Inflammatory macrophage treated with lipopolysaccharide for 4 hours (primary cell): ENCODE measurements at places on chromosomes 4 and X.
A peak's percentile ranks its signal among the peaks of the same experiment; 100 is the strongest.

DNA sequence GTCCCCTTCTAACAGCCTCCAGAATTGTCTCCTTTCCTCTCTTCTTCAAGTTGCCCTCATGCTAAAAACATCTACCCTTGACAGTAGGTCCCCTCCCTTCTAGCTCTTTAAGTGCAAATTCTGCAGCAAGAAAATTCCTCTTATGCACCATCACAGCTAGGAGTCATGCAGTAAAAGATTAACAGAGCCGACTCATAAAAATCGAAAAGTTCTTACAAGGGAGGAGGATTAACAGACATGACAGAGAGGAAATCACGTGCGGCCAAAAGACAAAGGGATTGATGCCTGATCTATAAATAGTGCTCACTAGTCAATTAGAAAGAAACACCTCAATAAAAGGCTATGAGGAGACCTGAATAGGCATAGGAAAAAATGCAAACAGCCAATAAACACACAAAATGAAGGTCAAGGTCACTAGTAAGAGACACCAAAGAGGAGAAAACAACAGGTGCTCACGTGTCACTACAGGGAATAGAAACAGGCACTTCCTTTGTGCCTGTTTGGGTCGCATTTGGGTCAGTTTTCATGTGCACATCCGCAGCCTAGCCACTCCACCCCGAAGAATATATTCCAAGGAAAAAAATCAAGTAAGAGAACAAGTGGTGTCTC lies 3.4 kb downstream of the RNF212 start:
- DNase-seq: no peak

DNA sequence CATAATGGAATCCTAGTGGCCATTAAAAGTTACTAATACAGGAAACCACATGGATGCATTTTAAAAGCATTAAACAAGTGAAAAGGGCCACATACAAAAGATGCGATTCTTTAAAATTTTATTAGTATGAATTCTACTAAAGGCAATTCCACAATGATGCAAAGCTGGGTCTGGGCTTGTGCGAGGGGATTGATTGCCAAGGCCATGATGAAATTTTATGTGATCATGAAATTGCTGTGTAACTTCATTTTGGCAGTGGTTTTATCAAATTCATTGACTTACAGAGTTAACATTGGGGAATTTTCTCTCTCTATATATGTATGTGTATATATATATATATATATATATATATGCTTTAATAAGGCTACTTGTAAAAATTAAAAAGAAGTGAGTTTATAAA lies 1142.5 kb upstream of the IGFBP7 start:
- no peak for DNase-seq

DNA sequence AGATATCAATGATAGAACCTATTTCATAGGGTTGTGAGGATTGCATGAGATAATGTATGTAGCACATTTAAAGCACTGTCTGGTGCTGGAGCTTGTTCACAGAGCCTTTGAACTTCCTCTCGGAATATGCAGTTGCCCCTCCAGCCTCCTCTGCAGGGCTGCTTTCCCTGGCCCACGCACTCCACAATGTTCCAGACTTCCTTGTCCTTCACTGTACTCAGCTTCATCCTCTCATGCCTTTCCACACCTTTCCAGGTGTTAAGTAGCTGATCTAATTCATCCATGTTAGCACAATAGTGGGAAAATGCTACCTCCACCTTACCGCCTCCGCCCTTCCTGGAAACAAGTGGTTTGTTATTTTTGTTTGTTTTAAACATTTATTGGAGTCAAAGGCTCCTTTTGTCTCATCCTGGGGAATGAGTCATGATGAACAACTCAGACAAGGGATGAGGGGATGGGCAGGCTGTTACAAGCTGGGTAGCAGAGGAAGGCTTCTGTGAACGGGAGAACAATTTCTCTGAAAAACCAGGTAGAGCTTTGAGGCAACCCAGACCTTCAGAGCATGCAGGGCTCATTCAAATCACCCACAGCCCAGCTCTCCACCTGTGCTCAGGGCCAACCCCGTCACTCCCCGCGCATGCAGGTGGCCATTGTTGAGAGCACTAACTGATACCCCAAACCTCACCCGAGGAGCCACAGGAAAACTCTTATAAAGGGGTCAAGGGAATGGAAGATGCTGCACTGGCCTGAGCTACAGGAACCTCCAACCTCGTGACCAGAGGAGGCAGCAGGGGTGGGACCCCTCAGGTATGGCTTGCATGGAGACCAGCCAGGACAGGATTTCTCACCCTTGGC lies 84.9 kb upstream of the TBL1X start:
- no peak for DNase-seq

DNA sequence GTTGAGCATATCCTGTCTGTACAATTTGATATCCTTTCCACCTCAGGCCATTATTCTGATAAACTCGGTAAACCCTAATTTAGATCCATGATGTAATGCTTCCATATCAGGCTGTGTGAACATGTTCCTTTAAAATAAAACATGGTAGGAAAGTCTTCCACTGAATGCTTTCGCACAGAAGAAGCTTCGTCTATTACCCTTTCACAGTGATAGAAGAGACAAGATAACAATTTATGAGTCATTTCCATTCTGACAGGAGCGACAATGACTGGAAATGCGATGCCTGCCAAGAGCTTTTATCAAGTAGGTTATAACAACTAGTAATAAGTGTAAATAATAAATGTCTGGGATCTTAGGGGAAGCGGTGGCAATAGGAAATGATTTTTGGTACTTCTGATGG lies 98.8 kb downstream of the TTC29 start:
- DNase-seq: no peak

GRCh38 chr4:93764639-93765246 lies 63.8 kb upstream of the ATOH1 start:
- DNase-seq: peak; percentile 61

GRCh38 chrX:69813677-69814076 lies 197.8 kb downstream of the EDA start:
- no peak for DNase-seq

GRCh38 chr4:55730280-55730931 lies 89.2 kb upstream of the EXOC1L start:
- no peak for DNase-seq

DNA sequence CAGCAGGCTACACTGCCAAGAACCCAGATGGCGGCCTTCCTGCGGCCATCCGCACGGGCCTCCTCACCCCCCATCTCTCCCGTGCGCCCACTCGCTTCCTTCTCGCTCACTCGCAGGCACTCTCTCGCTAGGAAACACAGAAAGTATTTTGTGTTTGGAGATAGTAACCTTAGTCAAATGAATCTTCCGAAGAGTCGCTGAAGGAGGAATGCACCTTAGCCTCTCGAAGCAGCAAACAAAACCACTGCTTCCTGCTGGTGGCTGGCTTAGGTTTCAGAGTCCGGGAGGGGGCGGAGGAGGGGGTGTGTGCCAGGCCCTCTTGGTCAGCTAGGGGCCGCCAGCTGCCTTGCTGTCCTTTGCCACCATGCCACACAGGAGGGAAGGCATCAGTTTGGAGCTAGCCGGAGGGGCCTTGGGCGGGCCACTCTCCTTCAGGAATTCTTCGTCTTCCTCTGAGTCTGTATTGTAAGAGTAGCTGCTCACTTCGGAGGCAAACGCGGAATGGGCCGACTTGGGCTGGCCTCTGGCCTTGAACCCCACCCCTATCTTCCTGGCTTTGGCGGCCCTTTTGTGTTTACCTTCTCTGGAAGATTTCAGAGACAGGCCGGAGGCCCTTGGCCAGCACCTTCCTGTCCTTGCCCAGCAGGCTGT lies 73.2 kb upstream of the UCP1 start:
- DNase-seq: no peak

GRCh38 chrX:110755061-110755460 lies 40.6 kb downstream of the CHRDL1 start:
- DNase-seq: no peak

DNA sequence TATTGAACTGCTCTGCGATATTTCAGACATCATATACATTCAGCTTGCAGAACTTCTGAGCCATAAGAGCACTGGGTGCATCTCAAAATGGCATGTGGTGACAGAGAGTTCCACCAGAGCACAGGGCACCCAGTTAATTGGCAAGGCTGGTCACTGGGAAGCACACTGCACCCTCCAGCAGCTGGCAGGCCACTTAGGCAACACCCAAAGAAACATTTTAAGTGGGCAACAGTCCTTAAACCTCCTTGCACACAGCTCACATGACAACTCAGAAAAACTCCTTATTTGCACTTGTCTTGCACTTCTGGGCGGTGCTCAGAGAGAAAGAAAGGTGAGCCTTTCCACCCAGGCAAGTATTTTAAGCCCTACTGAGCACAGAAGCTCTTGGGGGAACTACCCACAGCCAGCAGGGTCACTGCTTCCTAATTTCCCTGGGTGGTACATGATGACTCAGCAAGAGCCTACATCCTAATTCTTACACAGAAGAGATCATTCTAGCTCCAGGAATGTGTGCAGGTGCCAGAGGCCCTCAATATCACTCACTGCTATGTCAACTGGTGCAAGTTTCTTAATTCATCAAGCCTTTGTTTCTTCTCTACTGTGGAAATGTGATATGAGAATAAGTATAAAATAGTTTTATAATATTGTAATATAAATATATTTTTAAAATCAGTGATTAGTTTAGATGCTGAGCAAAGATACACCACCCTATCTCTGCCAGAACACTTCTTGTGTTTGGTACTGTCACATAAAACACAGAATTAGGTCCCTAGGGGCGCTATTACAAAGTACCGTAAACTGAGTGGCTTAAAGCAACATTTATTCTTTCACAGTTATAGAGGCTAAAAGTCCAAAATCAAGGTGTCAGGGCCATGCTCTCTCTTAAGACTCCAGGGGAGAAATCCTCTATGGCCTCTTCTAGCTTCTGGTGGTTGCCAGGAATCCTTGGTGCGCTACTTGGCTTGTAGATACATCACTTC lies 155.1 kb upstream of the PPARGC1A start:
- no peak for DNase-seq

DNA sequence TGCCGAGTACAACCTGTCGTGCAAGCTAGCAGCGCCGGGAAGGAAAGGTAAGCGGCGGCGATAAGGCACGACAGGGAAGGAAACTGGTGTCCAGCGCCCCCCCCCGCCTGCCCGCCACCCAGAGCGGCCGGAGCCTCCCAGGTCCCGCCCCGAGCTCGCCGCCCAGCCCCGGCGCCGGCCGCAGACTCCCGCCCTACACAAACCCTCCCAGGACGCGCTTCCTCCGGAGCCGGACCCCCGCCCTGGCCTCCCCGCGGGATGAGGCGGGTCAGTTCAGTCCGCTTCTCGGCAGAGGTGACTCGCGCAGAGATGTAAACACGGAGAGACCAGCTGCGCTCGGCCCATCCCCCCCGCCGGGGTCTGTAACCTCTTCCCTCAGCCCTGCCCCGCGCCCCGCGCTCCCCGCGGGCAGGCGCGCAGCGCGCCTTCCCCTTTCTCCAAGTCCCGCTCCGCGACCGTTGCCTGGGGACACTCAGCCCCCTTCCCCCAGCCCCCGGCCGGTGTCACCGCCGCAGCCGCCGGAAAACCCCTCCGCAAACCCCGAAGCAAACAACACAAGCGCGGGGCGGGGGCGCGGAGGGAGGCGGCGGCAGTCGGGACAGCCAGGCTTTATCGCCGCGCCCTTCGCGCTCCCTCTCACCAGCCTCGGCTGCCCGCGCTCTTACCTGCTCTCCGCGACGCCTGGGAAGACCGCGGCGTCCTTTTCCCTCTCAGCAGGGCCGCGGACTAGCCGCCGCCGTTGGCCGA lies 543 bp downstream of the ELF2 start:
- DNase-seq: peak; percentile 69

DNA sequence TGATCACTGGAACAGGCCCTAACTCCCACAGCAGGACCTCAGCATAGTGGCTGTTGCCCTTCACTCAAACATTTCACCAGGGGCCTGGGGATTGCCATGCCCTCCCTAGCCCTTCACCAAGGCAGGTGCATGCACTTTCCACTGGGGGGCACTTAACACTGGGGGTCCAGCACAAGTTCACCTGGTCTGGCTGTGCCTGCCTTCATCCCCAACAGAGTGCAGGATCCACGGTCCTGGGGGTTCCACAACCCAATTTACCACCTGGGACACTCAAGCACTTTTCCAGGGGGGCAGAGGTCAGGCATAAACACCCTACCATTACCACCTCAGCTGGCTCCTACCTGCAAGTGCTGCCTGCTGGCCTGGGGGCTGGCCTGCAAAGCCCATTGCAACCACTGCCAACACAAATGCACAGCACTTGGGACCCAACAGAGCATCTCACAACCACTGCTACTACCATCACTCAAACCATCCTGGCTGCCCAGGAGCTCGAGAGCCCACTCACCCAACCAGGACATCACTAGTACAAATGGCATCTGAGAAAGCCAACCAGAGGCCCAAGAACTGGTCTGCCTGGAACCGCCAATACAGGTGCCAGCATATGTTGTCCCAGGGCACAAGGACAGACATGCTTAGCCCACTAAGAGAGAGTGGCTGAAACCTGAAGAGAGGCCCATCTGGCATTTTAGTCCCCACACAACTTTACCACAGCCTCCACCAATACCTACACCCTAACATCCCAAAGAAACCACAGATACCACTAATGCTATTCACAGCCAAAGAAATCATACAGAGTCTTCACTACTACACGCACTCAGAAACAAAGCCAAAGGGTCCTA lies 43.1 kb downstream of the NAT8L start:
- DNase-seq: no peak

DNA sequence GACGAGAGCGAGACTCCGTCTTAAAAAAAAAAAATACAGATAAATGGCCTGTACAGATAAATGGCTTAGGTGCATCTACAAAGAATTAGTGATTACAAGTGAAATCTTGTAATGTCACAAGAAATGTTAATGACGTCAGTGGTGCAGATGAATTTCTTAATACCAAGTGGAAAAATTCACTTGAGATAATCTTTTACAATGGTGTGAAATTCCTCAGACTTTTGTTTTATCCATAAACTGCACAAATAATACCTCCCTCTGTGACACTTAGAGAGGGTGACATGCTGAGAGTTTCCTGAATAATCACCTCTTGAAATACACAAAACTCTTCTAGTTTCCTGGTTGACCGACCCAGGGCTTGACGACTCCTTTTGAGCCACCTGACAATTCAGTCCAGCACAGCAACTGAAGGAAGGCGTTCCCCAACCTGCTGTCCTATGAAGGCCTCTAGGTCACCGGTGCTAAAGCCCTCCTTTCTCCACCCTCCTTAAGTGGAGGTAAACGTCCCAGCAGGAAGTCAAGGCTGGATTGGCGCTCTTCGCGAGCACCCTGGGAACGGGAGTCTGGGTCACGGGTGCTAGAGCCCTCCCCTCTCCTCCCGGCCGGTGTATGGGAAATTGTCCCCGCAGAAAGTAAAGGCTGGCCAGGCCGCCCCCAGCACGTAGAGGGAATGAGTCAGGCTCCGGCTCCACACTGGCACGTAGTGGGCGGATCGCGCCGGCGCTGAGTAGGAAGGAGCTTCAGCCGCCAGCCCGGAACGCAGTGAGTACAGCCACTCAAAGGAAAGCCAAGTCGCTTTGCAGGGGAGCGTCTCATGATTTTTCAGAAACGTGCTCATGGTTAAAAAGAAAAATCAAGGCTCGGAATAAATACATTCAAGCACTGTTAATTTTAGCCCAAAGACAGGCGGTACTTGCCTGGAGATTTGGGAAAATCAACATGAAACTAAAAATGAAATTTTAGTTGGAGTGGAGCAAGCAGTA lies at the start of gene TMEM144:
Gene TMEM144, plus strand, starts transcription at position 662 of the 983 bp plus-strand sequence. CDS start 2,182 bp downstream, outside the sequence.
- peak; percentile 94 for DNase-seq

GRCh38 chrX:154840856-154841255 lies 6.4 kb upstream of the SMIM9 start:
- peak; percentile 60 for DNase-seq

- no peak for DNase-seq
Measured at GRCh38 chr4:37542706-37543105, 143.5 kb downstream of the RELL1 start.

- peak; percentile 79 for DNase-seq
Measured at GRCh38 chr4:3201718-3202702, 46.9 kb upstream of the MSANTD1 start.

- no peak for DNase-seq
Measured at GRCh38 chr4:184292465-184292867, 74.8 kb upstream of the ENPP6 start.
